ENCODE measurements at places on chromosomes 13 and 19. TPM values are rescaled to one million over a fixed set of nuclear protein-coding genes. Genes with fewer than 3 reads are reported as not detected.

IGFL2 gene
- total RNA-seq = not detected

CEBPA gene
- 43.4 TPM for total RNA-seq

LNX2 gene
- 25.9 TPM for total RNA-seq

PODNL1 gene
- total RNA-seq = 17.9 TPM

MYH14 gene
- total RNA-seq = 101 TPM

ATP11A gene
- 271 TPM for total RNA-seq

All from left lung (tissue), 14 donors.